Activated CD4-positive, alpha-beta T cell treated with anti-CD3 and anti-CD28 coated beads, Interleukin-2, amount 10 ng/mL, durations not matched to agents 24 days and 14 days (primary cell): ENCODE measurements at places on chromosomes 6 and 20.

- H3K27me3 ChIP-seq = peaks cover 2% of the 10 kb centered on the region
- no peak overlapping the region for H3K4me3 ChIP-seq
- DNase-seq = no peak
- no peaks in the 10 kb centered on the region for H3K4me1 ChIP-seq
- H3K27ac ChIP-seq = no peak overlapping the region
- no peaks in the 10 kb centered on the region for H3K36me3 ChIP-seq
Measured at GRCh38 chr20:20216941-20217340, 151.0 kb upstream of the INSM1 start.

DNA sequence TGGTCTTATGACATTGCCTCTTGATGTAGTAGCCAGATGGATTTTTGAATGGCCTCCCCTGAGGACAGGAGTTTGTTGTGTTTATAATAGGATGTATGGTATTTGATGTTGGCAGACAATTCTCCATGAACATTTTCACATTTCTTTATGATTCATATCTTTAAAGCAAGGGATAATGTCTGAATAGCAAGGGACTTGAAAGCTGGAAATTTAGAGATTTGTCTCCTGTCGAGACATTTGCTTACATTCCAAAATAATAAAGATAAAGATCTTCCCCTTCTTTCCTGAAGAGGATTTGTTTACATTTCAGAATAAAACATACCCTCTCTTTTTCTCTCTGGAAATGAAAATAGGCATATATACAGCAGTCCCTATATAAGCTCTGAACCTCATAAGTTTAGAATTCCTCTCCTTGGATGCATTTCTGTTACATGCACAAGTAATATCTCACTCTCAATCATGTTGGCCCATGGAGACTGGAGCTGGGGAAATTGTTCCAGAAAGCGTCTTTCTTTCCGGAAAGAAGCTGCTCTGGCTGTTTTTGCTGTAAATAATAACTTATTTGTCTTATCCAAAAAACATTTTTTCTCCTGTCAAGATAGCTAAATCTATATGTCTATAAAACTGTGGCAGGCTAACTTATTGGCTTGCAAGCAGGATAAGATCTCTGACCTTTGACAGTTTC, 42.5 kb upstream of the ASCC3 start:
- H3K36me3 ChIP-seq = no peaks in the 10 kb centered on the region
- no peaks in the 10 kb centered on the region for H3K4me1 ChIP-seq
- no peaks in the 10 kb centered on the region for H3K27me3 ChIP-seq

DNA sequence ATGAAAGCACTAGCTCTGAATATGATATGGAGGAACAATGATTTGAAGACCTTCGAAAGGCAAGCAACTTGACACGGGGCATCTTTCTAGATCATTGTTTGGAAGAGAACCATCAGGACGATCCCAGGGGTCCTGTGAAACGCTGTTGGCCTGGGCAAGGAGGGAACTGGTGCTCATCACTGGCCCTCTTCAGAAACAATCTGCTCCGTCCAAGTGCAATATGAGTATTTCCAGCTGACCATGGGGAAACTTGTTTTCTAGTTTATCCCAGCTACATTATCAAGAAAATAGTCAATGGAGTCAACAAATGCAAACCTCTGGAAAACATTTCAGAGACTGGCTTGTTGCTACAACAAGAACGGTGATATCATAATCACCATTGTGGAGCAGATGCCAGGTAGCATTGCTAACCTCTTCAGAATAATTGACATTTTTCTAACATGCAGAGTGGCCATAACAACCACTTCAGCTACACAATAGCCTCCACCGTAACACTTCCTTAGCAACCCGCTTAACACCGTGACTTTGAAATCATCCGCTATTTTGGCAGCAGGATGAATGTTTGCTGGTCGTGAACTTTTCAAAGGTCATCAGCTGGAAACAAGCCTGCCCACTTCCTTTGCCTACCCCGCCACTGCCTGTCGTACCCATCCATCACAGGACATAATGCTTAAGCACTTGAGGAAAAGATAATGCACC, 112.0 kb upstream of the PDE10A start:
- H3K4me3 ChIP-seq = no peak overlapping the region
- H3K4me1 ChIP-seq = no peaks in the 10 kb centered on the region
- H3K27me3 ChIP-seq = peaks cover 9% of the 10 kb centered on the region
- H3K27ac ChIP-seq = no peak overlapping the region
- DNase-seq = no peak

- DNase-seq = no peak
- H3K4me3 ChIP-seq = no peak overlapping the region
- H3K27me3 ChIP-seq = no peaks in the 10 kb centered on the region
Measured at GRCh38 chr6:111573892-111574797, 31.5 kb downstream of the TRAF3IP2 start.

GRCh38 chr6:126063512-126064146, 77.3 kb downstream of the TRMT11 start:
- H3K4me3 ChIP-seq = no peak overlapping the region
- H3K4me1 ChIP-seq = peaks cover 2% of the 10 kb centered on the region
- no peaks in the 10 kb centered on the region for H3K36me3 ChIP-seq
- no peaks in the 10 kb centered on the region for H3K27me3 ChIP-seq
- no peak overlapping the region for H3K27ac ChIP-seq

- H3K27me3 ChIP-seq = peaks cover 24% of the 10 kb centered on the region
- H3K27ac ChIP-seq = no peak overlapping the region
- peaks cover 55% of the 10 kb centered on the region for H3K4me1 ChIP-seq
Measured at GRCh38 chr6:26332408-26332807, 32.6 kb upstream of the BTN3A2 start.

DNA sequence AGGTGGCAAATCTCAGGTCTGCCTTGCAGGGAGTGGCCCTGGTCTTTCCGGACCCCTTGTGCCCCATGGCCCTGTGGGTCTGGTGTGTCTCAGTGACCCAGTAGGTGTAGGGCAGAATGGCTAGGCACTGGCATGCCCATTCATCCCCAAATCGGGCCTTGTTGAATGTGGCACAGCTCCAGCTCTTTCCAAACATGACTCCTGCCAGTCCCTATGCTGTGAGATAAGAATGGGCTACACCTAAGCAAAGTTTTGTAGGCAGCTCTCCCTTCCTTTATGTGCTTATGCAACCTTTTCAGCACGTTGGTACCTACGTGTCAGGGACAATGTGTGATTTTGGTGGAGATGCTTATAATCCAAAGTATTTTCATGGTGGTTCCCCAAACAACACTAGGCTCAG, 33.9 kb downstream of the FOXO3 start:
- peaks cover 16% of the 10 kb centered on the region for H3K4me1 ChIP-seq
- H3K27me3 ChIP-seq = peaks cover 15% of the 10 kb centered on the region
- DNase-seq = no peak

DNA sequence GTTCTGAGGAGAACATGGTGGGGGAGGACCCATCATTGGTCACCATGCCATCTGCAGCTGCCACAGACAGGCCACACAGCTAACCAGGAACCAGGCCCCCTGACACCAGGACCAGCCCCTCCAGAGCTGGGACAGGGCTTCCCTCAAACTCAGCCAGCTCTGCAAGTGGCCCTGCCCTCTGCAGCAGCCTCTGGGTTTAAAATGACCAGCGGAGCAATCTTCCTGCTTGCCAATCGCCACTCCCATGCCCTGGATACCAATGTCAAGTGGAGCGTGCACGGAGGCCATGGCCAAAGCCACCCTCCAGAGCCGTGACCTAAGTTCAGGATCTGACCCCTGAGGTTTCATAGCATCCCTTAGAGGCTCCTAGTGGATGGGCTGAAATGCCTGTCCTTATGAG, 199.4 kb downstream of the SYNDIG1 start:
- H3K36me3 ChIP-seq = no peaks in the 10 kb centered on the region
- no peak for DNase-seq
- H3K4me1 ChIP-seq = no peaks in the 10 kb centered on the region

GRCh38 chr20:19760371-19760721, 2.3 kb downstream of the RIN2 start:
- no peak overlapping the region for H3K27ac ChIP-seq
- H3K4me1 ChIP-seq = no peaks in the 10 kb centered on the region
- DNase-seq = no peak
- H3K36me3 ChIP-seq = no peaks in the 10 kb centered on the region

GRCh38 chr6:98292810-98293209, 541.6 kb upstream of the POU3F2 start:
- H3K27ac ChIP-seq = no peak overlapping the region
- H3K36me3 ChIP-seq = no peaks in the 10 kb centered on the region
- no peaks in the 10 kb centered on the region for H3K4me1 ChIP-seq
- no peaks in the 10 kb centered on the region for H3K27me3 ChIP-seq
- no peak for DNase-seq

- H3K36me3 ChIP-seq = peaks cover 4% of the 10 kb centered on the region
- peak overlapping the region; percentile 90 for H3K27ac ChIP-seq
- DNase-seq = peak; percentile 82
- H3K27me3 ChIP-seq = no peaks in the 10 kb centered on the region
- H3K4me3 ChIP-seq = peak overlapping the region; percentile 46
Measured at GRCh38 chr6:90466154-90466940, 120.5 kb downstream of the MAP3K7 start.

DNA sequence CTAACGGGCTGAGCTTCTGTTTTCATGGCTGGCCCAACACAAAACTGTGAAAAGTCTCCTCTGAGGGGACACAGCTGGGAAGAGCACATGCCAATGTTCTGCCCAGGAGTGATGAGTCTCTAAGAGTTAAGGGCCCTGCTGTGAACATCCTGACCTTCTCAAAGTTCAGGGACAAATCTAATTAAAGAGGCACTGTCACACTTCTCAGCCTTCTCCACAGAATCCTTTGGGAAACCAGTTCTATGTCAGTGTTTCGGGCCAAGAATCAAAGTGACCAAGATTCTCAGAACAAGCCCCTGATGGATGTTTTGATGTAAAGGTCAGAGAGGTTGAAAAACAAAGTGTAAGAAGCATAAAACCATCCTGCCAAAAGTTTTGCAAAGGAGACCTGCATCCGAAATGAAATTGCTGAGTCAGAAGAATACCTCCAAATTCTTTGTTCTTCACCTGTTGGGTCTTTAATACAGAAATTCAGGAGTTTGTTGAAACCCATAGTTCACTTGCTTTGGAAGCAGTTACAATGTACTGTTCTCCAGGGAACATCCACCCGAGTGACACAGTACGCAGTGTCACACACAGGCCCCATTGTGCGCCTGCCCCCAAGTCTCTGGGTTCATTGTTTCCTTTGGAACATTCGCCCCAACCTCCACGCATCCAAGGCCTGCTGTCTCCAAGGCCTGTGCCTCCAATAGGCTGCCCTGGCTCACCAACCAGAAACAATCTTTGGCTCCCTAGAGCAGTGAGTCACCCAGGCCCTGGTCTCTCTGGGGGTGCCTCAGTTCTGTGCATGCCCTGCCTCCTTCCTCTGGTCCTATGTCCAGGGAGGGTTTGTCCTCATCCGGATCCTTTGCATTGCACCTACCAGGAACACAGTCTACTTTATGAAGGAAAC, 65.5 kb upstream of the QKI start:
- DNase-seq = no peak
- no peak overlapping the region for H3K4me3 ChIP-seq
- no peaks in the 10 kb centered on the region for H3K4me1 ChIP-seq
- no peaks in the 10 kb centered on the region for H3K36me3 ChIP-seq
- no peak overlapping the region for H3K27ac ChIP-seq

DNA sequence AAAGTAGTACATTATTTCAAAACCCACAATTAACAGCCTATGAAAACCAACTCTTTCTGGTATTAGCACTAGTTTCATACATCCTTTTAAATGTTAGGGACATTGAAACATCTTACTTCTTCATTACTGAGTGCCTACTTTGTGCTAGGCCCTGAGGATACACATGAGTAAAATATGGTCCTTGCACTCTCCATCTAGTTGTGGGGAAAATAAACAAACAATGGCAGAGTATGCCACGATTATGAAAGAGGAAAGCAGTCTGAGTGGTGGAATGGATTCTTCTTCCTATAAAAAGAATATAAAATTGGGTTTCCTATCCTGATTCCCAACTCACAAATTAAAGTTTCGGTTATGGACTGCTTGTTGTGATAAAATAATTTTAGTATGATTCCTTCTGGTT, 84.9 kb downstream of the ATXN1 start:
- peak overlapping the region; percentile 52 for H3K27ac ChIP-seq
- H3K36me3 ChIP-seq = peaks cover 35% of the 10 kb centered on the region
- DNase-seq = no peak
- H3K4me1 ChIP-seq = peaks cover 57% of the 10 kb centered on the region
- no peak overlapping the region for H3K4me3 ChIP-seq

DNA sequence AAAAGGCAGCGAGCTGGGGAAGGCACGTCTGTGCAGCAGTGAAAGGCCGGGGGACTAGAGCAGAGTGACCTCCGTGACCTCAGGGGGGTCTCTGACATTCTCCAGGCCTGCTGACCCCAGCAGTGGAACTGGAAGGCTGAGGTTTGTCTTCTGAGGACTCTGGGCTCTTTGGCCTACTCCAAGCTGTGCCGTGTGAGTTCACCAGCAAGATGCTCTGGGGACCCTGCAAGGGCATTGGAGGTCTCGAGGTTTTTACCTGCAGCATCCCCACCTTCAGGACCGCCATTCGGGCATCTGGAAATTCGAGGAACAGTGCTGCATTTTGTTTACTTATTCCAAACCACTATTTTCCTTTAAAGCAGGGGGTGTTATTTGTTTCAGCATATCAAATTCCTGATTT, 140.9 kb downstream of the PHACTR3 start:
- no peak overlapping the region for H3K4me3 ChIP-seq
- no peaks in the 10 kb centered on the region for H3K4me1 ChIP-seq
- H3K27ac ChIP-seq = no peak overlapping the region
- peaks cover under 1% of the 10 kb centered on the region for H3K27me3 ChIP-seq
- DNase-seq = no peak
- H3K36me3 ChIP-seq = no peaks in the 10 kb centered on the region

GRCh38 chr20:20498076-20498861, 130.4 kb downstream of the INSM1 start:
- H3K27me3 ChIP-seq = no peaks in the 10 kb centered on the region
- H3K4me3 ChIP-seq = no peak overlapping the region
- peaks cover 53% of the 10 kb centered on the region for H3K36me3 ChIP-seq
- DNase-seq = peak; percentile 48

DNA sequence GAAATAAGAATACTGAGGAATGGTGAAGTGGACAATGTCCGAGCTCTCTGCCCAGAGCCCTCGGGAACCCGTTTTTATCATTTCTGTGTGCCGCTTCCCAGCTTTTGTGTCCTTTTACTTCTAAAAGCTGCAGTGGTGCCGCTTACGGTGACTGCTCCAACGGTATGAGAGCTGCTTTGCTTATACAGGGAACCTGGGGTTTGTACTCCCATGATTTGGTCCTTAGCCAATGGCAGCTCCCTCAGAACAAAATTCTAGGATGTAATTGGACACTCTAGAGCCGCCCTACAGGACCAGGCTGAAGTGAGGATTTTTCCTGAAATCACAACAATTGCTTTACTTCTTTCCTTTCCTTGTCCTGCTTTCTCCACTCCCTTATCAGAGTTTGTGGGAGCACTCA, 24.2 kb upstream of the PCSK2 start:
- no peak for DNase-seq
- no peaks in the 10 kb centered on the region for H3K4me1 ChIP-seq
- H3K27ac ChIP-seq = no peak overlapping the region
- H3K4me3 ChIP-seq = no peak overlapping the region
- H3K27me3 ChIP-seq = peaks cover 2% of the 10 kb centered on the region
- H3K36me3 ChIP-seq = no peaks in the 10 kb centered on the region

GRCh38 chr6:15427331-15428070, 181.6 kb downstream of the JARID2 start:
- H3K4me1 ChIP-seq = peaks cover 85% of the 10 kb centered on the region
- no peak overlapping the region for H3K4me3 ChIP-seq
- no peak for DNase-seq

GRCh38 chr20:46341074-46342009, 33.0 kb upstream of the CDH22 start:
- H3K27ac ChIP-seq = no peak overlapping the region
- DNase-seq = no peak
- peaks cover 2% of the 10 kb centered on the region for H3K36me3 ChIP-seq
- H3K4me3 ChIP-seq = no peak overlapping the region
- peaks cover 32% of the 10 kb centered on the region for H3K27me3 ChIP-seq
- H3K4me1 ChIP-seq = peaks cover 3% of the 10 kb centered on the region

- no peak overlapping the region for H3K4me3 ChIP-seq
- peaks cover 31% of the 10 kb centered on the region for H3K36me3 ChIP-seq
- H3K4me1 ChIP-seq = peaks cover 2% of the 10 kb centered on the region
- no peak for DNase-seq
- no peaks in the 10 kb centered on the region for H3K27me3 ChIP-seq
Measured at GRCh38 chr20:63606686-63607085, 20.2 kb downstream of the GMEB2 start.
